IMR-90 (cell line): ENCODE measurements at places on chromosomes 4 and X. TPM values are rescaled to one million over a fixed set of nuclear protein-coding genes. Genes with fewer than 3 reads are reported as not detected.

DNA sequence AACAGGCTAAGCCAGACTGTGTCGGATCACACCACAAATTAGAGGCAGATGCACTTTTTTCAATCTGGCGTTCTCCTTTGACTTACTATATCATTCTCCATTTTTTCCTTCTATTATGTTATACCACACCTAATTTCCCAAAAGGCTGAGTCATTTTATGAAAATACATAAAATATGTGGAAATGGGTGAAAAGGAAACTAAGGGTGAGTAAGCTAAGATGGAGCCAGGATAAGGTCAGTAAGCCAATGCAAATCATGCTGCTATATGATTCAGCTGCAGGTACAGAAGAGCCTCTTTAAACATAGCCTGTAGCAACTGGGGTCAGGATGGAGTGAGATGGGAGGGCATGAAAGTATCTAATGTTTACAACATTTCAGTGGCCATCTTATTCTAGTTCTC lies 94.0 kb upstream of the TEX13A start:
- DNase-seq: peak; percentile 23

DNA sequence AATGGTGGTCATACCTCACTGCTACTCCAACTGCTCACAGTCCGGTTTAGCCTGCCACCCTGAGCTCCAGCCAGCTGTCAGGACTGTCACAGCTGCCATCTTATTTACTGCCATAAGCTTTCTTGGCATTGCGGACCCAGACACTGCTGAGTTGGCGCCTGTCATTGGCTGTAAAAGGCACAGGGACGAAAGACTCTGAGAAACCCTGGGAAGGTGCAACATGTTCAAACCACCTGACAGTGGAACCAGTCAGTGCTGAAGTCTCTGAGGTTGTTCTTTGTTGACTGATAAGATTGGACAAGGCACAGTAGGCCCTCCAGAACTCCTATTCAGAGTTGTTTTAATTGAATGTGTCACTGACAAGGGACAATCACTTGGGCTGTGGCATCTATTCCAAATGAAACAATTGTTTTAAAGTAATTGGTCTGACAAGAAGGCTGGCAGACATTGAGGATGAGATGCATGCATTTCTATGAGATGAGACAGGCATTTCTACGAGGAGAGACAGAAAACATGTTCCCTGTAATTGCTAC lies 927.8 kb downstream of the STPG2 start:
- DNase-seq: no peak

Gene AKAP4
- total RNA-seq: not detected in 2 replicates

Gene PRRG1
- 11.1 and 16.1 TPM in 2 replicates for total RNA-seq

GRCh38 chr4:2426069-2426397 lies 7.3 kb downstream of the CFAP99 start:
- no peak for DNase-seq

Gene WDR44
- 11.8 and 18.9 TPM in 2 replicates for total RNA-seq

Gene GYPE
- 0.28 and 0.54 TPM in 2 replicates for total RNA-seq

- DNase-seq: no peak
Measured at GRCh38 chr4:47561331-47561730, 76.3 kb downstream of the ATP10D start.

- no peak for DNase-seq
Measured at GRCh38 chr4:13331827-13332226, 152.3 kb downstream of the RAB28 start.

GRCh38 chr4:73127839-73128453 lies 58.4 kb upstream of the COX18 start:
- DNase-seq: peak; percentile 5

DNA sequence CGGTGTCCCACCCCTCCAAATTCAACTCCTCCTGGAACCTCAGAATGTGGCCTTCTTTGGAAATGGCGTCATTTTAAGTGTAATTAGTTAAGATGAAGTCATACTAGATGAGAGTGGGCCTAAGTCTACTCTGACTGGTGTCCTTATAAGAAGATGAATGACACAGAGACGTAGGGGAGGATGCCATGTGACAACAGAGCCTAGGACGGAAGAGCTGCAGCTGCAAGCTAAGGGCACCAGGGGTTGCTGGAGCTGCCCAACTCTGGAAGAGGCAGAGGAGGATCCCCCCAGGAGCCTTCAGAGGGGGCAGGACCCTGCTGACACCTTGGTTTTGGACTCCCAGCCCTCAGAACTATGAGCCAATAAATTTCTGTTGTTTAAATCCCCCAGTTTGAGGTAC lies 115.1 kb downstream of the STK32B start:
- DNase-seq: no peak

DNA sequence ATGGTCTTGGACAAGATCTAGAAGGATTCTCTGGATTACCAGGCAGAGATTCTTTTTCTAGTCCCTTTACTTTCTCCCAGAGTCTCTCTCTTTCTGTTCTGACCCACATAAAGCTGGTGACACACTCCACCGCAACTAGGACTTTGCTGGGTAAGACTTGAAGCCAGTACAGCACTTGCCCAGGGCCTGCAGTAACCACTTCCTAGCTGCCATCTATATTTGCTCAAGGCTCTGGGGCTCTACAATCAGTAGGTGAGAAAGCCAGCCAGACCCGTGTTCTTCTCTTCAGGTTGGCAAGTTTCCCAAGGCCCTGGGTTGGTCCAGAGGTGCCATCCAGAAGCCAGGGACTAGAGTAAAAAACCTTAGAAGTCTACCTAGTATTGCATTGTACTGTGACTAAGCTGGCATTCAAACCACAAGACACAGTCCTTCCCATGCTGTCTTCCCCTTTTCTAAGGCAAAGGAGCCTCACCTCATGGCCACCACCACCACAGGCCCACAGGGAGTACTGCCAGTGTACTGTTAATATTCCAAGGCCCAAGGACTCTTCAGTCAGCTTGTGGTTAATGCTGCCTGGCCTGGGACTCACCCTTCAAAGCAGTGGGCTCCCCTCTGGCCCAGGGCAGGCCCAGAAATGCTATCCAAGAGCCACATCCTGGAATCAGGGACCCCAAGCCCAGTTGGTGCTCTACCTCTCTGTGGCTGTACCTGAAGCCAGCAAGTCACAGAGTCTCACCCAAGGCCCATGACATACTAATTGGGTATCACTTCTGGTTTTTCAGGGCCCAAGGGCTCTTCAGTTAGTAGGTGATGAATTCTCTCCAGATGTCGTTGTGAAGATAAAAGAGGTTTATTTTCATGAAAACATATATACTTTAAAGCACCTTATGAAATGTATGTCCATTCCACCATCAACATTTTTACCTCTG lies 54.7 kb downstream of the CD38 start:
- DNase-seq: no peak

Gene IL13RA1
- 31.7 and 35.6 TPM in 2 replicates for total RNA-seq

DNA sequence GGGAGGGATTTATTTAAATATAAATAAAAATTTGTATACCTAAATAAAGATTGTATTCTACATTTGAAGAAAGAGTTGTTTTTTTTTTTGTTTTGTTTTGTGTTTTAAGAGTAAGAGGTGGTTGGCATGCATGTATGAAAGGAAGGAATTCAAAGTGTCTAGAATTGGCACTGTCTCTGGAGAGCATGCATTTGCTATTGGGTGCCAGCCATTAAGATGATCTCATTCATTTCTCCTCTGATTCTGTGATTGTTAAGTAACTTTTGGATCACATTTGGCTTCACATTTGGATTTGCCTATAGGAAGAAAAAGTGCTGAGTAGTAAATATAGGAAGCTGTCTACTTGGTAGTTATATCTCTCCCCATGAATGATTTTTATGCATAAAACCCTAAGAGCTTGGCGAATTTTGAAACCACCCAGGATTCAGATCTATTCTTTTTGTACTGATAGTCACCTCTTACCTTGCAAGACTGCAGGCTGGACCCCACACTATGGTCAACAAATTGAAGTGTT lies 7.8 kb upstream of the BOD1L1 start:
- DNase-seq: no peak

DNA sequence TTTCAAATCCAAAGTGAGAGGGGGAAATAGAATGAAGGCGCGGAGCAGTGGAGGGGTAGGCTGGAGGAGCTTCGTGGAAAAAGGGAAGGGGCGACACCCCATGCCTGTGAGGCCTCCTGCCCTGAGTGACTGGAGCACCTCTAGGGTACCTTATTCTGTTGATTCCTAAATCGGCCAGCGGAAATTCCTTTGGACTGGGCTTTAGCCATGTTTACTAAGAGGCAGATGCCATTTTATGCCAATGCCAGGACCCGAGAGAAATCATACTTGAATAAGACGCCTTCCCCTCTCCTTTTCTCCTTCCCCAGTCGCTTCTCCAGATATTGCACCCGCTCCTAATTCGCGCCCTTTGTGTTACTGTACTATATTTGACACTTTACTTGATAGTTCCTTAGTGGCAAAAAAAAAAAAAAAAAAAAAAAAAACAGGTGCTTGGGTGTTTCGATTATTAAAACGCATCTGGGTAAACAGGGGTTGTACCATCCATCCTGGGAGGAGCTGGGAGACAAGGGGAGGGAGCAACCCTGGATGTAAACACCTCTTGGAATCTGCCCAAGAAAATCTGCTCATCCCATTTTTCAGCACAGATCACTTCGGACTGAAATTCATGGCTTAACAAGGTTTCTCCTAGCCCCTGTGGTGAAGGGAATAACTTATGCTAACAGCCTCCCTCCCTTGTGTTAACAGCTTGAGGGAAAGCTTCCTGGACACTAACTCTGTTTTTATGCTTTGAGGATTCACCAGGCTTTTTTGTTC lies 1.5 kb downstream of the BMP3 start:
- no peak for DNase-seq

GRCh38 chr4:36332782-36333131 lies 51.3 kb downstream of the DTHD1 start:
- no peak for DNase-seq

Gene TRIM75
- total RNA-seq: not detected in 2 replicates

Gene SYN1
- total RNA-seq: under 0.01 TPM in 2 replicates

- DNase-seq: no peak
Measured at GRCh38 chr4:155763551-155763950, 4.7 kb downstream of the GUCY1B1 start.

Gene NSUN7
- total RNA-seq: not detected in 2 replicates

DNA sequence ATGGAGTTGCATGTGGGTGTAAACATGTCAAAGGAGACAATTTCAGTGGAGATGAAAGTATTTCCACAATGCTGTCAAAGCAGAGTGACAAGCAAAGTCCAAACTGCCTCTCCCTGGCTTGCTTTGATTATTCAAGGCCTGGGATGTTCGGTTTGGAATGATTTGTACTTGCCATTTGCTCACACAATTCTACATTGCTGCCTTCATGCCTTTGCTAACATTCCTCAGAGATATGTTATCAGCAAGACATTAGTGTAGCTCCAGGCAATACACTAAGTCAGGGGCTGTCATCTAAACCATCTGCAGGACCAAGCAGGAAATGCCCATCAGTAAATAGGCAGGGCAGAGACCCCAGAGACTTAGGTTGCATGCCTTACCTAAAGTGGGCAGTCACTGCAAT lies 79.6 kb upstream of the C1QTNF7 start:
- peak; percentile 17 for DNase-seq

Gene FBXL5
- total RNA-seq: 62.6 and 91.9 TPM in 2 replicates

Gene SMARCA5
- 14.7 and 28.6 TPM in 2 replicates for total RNA-seq

DNA sequence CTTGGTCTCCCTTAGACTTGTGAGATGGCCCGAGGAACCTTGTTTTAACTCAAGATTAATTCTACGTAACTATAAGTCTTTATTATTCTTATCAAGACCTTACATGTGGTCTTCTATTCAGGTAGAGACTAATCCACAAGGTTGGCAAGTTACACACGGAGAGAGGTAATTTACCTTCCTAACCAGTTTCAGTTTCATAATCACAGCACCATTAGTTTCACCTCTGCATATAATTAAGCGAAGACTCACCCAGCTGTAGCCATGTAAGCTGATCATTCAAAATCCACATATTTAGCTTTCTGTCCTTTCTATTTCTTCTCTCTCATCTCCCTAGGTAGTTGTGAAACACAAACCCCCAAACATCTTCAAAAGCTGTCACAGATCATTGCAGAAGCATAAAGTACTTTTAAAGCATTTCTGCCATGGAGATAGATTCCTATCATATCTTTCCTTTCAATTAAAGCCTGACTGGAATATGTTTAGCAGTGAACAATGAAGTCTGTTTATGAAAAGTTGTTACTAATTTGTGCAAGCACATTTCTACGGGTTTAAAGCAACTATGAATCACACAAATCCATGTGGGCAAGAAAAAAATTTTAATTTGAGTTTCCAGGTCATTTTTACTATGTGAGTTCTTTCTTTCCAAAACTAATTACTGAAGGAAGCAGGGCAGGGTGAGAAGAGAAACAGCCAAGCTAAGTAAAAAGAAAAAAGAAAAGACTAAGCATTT lies 78.5 kb downstream of the BTC start:
- no peak for DNase-seq

DNA sequence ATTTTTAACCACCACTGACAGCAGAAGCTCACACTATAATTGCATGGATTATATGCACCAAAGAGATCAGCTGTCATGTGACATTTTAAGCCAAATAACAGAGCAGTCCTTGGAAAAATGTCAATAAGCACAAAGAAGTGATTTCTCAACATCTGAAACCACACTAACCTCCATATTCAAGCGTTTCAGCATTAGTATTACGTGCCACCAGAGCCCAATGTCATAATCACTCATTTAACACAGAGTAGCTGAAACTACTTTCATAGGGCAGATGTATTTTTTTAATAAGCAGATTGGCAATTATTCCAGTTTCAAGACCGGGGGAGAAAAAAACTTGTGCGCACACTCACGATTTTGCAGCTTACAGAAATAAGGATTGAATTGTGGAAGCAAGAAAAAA lies 76.6 kb downstream of the SH3KBP1 start:
- DNase-seq: peak; percentile 48

Gene TXLNG
- total RNA-seq: 7.0 and 11.1 TPM in 2 replicates

- DNase-seq: no peak
Measured at GRCh38 chr4:154084864-154085263, 296.0 kb upstream of the SFRP2 start.

DNA sequence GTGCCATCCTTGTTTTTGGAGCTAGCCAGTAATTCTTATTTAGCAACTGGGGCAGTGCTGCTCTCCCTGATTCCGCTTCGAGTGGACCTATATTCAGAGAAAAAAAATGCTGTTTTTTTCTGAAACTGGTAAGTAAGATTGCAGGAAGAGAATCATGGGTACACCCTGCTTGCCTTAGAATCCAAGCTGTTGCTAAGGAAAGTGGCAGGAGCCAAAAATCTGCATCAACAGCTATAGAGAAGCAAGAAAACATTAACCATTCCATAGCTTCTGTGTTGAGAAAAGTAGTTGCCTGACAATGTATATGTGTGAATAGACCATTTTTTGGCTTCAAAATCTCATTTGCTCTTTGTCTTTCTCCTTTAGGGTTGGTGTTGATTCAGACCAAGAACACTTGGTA lies 44.5 kb downstream of the SLC9A6 start:
- no peak for DNase-seq

DNA sequence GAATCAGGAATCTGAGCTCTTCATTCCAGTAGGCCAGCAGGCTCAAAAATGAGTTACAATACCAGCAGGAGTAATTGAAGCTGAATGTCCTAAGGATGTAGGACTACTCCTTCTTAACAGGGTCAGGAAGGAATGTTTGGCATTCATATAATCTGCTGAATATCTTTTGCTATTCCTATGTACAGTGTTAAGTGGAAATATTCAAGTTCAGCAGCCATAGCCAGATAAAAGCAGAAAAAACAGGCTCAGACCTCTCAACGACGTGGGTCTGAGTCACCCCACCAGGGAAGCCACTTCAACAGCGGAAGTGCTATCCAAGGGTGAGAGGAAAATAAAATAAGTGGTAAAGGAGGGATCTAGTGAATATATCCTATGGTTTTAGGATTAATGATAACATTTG lies 577.0 kb downstream of the SPOCK3 start:
- no peak for DNase-seq

GRCh38 chr4:107243141-107243781 lies 207.1 kb upstream of the DKK2 start:
- DNase-seq: no peak

- DNase-seq: peak; percentile 50
Measured at GRCh38 chr4:147727476-147728028, 4.3 kb upstream of the ARHGAP10 start.

- DNase-seq: no peak
Measured at GRCh38 chr4:145565328-145565727, 53.9 kb upstream of the MMAA start.

Gene CDKL2
- under 0.01 and 0.18 TPM in 2 replicates for total RNA-seq
